T-helper 17 cell (primary cell): ENCODE measurements at places on chromosomes 7 and 10. TPM values are rescaled to one million over a fixed set of nuclear protein-coding genes. Genes with fewer than 3 reads are reported as not detected.

- H3K27ac ChIP-seq: no peak overlapping the region
- H3K4me1 ChIP-seq: no peaks in the 10 kb centered on the region
- H3K4me3 ChIP-seq: peak overlapping the region; percentile 60
- no peaks in the 10 kb centered on the region for H3K36me3 ChIP-seq
- DNase-seq: no peak
- H3K27me3 ChIP-seq: peaks cover 63% of the 10 kb centered on the region
Observed at GRCh38 chr7:45573204-45573603, 964 bp upstream of the ADCY1 start.

- no peaks in the 10 kb centered on the region for H3K36me3 ChIP-seq
- no peak overlapping the region for H3K4me3 ChIP-seq
- H3K27ac ChIP-seq: no peak overlapping the region
- H3K27me3 ChIP-seq: no peaks in the 10 kb centered on the region
- DNase-seq: no peak
Observed at GRCh38 chr7:70512761-70513160, 619.2 kb upstream of the GALNT17 start.

CCDC146 gene
- 14.7 TPM for total RNA-seq

DNA sequence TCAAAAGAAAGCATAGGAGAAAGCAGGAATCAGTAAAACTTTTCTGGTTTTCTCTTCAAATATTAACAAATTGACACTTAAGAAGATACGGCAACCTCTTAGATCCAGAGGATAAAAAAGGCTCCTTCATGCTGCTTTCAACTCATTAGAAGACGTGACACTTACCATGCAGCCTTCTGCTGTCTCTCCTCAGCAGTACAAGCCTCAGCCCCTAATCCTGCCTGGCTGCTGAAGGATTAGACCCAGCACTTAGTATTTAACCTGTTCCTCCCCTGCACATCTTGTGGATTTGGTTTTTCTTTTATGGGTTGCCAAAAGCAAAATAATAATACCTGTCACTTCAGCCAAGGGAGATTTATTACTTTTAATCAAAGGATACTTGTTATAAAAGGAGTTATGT lies 108.4 kb downstream of the LYZL1 start:
- H3K4me1 ChIP-seq: peaks cover 5% of the 10 kb centered on the region
- no peak overlapping the region for H3K27ac ChIP-seq
- no peak overlapping the region for H3K4me3 ChIP-seq
- H3K27me3 ChIP-seq: peaks cover 55% of the 10 kb centered on the region

- H3K36me3 ChIP-seq: no peaks in the 10 kb centered on the region
- H3K27me3 ChIP-seq: peaks cover 7% of the 10 kb centered on the region
- no peaks in the 10 kb centered on the region for H3K4me1 ChIP-seq
- no peak overlapping the region for H3K4me3 ChIP-seq
Observed at GRCh38 chr10:131004276-131004675, 307.2 kb downstream of the TCERG1L start.

SAMD9 gene
- 25.4 TPM for total RNA-seq

MYOZ1 gene
- total RNA-seq: not detected

NRCAM gene
- total RNA-seq: not detected

PUS7 gene
- total RNA-seq: 6.6 TPM

GRCh38 chr7:7653593-7654187 lies 13.1 kb downstream of the UMAD1 start:
- H3K27ac ChIP-seq: no peak overlapping the region
- no peak for DNase-seq
- no peak overlapping the region for H3K4me3 ChIP-seq

IQCE gene
- 6.7 TPM for total RNA-seq

OR6B1 gene
- total RNA-seq: not detected

DNA sequence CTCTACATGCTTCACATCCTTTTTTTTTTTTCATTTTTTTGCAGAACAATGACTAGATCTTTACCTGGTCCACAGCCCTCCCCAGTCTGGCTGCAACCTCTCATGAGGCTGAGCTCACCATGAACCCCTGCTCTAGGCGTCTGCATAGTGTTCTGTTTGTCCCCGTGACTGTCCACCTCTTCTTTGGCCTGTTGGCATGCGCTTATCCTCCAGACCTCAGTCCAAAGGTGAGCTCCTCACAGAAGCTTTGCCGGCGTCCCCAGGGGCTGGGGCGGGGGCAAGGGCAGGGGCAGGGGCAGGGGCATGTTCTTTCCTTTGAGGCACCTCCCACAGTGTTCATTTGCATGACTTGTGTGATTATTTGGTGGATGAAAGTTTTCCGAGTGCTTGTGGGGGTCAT lies 218.4 kb upstream of the ZNF32 start:
- H3K4me3 ChIP-seq: no peak overlapping the region
- DNase-seq: no peak
- H3K36me3 ChIP-seq: peaks cover 4% of the 10 kb centered on the region
- peaks cover 3% of the 10 kb centered on the region for H3K4me1 ChIP-seq
- peaks cover 12% of the 10 kb centered on the region for H3K27me3 ChIP-seq

DNA sequence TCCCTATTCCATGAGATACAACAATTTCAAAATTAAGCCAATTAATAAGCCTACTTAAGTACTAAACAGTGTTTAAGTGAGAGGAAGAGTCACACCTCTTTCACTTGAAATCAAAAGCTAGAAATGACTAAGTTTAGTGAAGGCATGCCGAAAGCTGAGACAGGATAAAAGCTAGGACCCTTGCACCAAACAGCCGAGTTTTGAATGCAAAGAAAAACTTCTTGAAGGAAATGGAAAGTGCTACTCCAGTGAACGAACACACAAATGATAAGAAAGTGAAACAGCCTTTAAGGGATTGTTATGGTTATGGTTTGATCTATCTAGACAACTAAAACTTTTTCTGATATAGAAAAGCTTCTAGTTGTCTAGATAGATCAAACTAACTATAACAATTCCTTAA lies 135.4 kb upstream of the KMT2E start:
- H3K27ac ChIP-seq: peak overlapping the region; percentile 29
- H3K27me3 ChIP-seq: peaks cover 3% of the 10 kb centered on the region
- no peaks in the 10 kb centered on the region for H3K36me3 ChIP-seq
- peaks cover 8% of the 10 kb centered on the region for H3K4me1 ChIP-seq
- peak overlapping the region; percentile 36 for H3K4me3 ChIP-seq

DNA sequence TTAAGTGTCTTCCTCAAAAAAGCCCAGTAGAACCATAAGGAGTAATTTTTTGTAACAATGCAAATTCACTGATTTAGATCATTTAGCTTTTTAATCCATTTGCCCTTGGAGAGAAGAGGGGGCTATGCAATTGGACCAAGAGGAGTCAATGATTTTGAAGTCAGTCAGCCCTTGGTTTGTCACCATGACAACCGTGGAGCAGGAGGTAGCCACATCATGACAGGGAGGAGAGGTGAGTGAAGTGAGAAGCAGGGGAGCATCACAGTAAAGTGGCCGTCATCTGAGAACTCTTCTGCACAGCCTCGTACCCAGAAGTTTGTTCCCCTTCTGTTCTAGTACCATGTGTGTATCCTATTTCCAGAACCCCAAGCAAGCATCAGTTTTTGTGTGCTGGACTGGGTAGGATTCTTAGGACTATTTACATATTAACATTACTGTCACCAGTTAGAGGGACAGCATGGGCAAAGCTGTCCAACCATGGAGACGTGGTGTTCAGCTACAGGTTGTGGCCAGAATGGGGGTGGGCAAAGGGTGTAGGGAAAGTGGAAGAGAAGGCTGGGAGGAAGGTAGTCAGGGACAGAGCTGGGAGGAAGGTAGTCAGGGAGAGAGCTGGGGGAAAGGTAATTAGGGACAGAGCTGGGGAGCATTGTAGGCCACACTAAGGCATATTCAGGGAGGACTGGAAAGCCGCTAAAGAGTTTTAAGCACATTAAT lies 13.1 kb downstream of the UBE3C start:
- H3K4me1 ChIP-seq: peaks cover 43% of the 10 kb centered on the region
- H3K36me3 ChIP-seq: no peaks in the 10 kb centered on the region
- H3K27ac ChIP-seq: peak overlapping the region; percentile 87
- H3K27me3 ChIP-seq: no peaks in the 10 kb centered on the region
- no peak overlapping the region for H3K4me3 ChIP-seq

BMPER gene
- 0.35 TPM for total RNA-seq

DNA sequence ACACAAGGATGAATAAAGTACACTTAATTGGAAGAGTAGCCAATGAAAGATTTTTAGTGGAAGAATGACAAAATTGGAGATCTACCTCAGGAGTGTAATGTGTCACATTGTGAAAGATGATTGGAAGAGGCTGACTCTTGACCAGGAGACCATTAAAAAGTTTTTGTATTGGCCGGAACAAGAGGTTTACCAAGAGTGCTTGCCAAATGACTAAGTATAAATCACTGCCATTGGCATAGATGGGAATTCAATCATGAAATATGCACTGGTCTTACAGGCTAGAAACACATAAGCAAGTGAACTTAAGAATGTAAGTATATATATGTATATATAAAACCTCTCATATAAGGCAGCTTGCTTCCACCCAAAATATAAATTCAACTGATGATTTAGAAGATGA lies 58.7 kb upstream of the TFEC start:
- peaks cover 2% of the 10 kb centered on the region for H3K4me1 ChIP-seq
- H3K36me3 ChIP-seq: no peaks in the 10 kb centered on the region
- no peak overlapping the region for H3K4me3 ChIP-seq
- H3K27ac ChIP-seq: no peak overlapping the region
- no peaks in the 10 kb centered on the region for H3K27me3 ChIP-seq
